ENCODE measurements at places on chromosomes 2 and 18.

GRCh38 chr18:55317864-55318263, 270.1 kb downstream of the TCF4 start:
- DNase-seq, result no peak

- no peak for DNase-seq
Observed at GRCh38 chr2:106160786-106161261, 33.3 kb downstream of the UXS1 start.

GRCh38 chr2:205869439-205869838, 187.1 kb downstream of the NRP2 start:
- no peak for DNase-seq

DNA sequence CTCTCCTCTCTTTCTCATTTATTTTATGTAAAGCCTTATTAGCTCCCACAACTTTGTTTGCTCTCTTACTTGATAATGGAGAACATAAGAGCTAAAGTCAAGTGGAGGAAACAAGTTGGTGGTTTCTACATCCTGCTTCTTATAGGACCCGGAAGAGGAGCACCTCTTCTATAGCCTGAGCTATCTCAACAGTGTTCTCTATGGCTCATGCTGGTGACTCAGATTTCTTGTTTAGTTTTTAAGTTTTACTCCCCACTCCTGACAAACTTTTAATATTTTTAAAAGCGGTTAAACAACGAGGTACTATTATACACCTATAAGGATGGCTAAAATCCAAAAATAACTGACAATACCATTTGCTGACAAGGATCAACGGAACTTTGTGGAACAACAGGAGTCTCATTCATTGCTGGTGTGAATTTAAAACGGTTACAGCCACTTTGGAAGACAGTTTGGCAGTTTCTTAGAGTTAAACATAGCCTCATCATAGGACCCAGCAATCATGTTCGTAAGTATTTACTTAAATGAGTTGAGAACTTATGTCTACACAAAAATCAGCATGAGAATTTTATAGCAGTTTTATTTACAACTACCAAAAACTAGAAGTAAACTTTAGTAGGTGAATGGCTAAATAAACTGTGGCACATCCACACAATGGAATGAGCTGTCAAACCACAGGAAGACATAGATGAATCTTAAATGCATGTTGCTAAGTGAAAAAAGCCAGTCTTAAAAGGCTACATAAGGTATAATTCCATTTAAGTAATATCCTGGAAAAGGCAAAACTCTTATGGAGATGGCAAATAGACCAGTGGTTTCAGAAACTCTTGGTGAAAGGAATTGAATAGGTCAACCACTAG, 12.7 kb upstream of the CDC42EP3 start:
- DNase-seq, result no peak

DNA sequence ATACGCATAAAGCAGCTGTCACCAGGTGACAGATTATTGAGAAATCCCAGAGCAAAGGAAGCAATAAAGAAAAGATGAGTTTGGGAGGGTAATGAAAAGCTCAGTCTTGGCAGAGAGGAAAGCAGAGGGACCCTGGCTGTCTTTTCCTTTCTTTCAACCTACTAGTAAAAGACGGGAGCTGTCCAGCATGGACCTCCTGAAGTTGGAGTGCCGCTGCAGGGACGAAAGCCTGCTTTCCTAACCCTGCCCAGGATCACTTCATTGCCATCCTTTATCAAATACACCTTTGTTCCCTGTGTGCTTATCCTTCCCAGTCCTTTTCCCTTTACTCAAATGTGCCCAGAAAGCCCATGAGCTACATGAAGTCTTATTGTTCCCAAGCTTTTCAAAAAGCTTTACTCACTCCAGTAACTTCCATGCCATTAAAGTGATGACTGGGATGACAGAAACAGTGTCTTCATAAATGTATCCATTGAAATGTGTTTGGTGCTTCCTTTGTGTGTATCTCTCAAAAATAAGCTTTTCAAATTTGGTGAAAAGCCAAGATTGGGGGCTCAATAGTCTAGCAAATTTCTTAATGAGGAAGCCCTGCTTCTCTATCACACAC, 3.7 kb upstream of the SPR start:
- peak; percentile 24 for DNase-seq

- DNase-seq, result no peak
Observed at GRCh38 chr18:35245719-35246317, 5.0 kb downstream of the ZNF397 start.

DNA sequence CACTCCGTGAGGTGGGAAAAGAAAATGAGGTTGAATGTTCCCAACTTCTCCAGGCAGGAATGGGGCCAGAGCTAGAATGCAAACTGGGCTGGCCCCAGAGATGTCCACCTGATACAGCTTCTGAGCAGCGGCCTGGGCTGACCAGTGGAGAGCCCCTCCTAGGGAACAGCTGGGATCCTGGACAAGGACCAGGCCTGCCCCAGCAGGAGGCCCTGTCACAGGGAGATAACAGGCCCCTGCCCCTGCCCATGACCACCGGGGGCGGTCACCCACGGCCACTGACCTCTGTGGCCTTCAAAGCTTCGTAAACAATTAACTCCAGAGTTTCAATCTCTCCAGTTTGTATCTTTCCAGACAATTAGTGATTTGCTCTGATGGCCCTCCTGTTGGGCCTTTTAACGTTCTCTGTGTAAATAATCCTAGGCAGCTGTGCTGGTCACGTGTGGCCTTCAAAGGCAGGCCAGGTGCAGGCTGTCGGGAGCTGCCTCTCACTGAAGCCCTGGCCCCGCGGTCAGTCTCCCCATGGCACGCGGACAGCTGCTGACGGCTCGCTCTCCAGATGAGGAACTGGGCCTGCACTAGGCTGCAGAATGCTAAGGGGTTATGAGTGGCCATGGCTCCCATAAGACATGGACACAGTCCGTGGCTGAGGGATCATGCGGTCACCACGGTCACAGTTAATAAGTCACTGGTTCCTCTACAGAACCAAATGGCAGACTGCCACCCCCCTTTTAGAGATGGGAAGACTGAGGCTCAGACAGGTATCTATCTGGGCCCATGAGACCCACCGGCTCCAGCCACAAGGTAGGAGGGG, 9.2 kb downstream of the HS6ST1 start:
- DNase-seq, result no peak

- DNase-seq, result no peak
Observed at GRCh38 chr2:26081556-26081955, 47.7 kb downstream of the RAB10 start.

- no peak for DNase-seq
Observed at GRCh38 chr18:5710676-5711075, 166.9 kb upstream of the EPB41L3 start.

All from fibroblast of gingiva (primary cell).